ENCODE measurements at places on chromosomes 3 and 15.

- no peak for DNase-seq
Measured at GRCh38 chr3:189824629-189825312, 193.6 kb downstream of the TP63 start.

GRCh38 chr3:195187609-195188425 lies 83.1 kb downstream of the XXYLT1 start:
- no peak for DNase-seq

- no peak for DNase-seq
Measured at GRCh38 chr3:11832981-11833905, 13.4 kb downstream of the TAMM41 start.

- no peak for DNase-seq
Measured at GRCh38 chr15:47987461-47987860, 133.3 kb upstream of the SLC24A5 start.

- peak; percentile 30 for DNase-seq
Measured at GRCh38 chr15:31266712-31267111, 59.9 kb upstream of the KLF13 start.

- DNase-seq, result no peak
Measured at GRCh38 chr3:43353923-43354670, 67.8 kb downstream of the SNRK start.

- no peak for DNase-seq
Measured at GRCh38 chr3:141080431-141080830, 29.3 kb downstream of the SPSB4 start.

GRCh38 chr3:160982491-160982890 lies 122.7 kb downstream of the B3GALNT1 start:
- no peak for DNase-seq

- no peak for DNase-seq
Measured at GRCh38 chr3:122246199-122246598, 62.7 kb downstream of the CASR start.

DNA sequence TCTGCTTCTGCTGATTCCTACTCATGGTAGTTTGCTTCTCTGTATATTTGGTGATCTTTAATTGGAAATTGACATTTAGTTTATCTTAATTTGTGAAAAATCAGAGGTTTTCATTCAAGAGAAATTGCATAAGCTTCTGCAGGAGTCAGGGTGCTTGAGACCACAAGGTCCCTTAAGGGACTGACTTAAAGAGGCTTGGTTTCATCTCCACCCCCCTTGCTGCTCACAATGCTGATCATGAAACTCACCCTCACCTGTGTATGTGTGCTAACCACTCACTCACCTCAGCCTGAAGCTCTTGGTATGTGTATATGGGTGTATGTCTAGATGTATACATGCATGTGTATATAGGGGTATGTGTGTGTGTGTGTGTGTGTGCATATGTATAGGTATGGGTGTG lies 11.4 kb downstream of the PGPEP1L start:
- DNase-seq, result no peak

DNA sequence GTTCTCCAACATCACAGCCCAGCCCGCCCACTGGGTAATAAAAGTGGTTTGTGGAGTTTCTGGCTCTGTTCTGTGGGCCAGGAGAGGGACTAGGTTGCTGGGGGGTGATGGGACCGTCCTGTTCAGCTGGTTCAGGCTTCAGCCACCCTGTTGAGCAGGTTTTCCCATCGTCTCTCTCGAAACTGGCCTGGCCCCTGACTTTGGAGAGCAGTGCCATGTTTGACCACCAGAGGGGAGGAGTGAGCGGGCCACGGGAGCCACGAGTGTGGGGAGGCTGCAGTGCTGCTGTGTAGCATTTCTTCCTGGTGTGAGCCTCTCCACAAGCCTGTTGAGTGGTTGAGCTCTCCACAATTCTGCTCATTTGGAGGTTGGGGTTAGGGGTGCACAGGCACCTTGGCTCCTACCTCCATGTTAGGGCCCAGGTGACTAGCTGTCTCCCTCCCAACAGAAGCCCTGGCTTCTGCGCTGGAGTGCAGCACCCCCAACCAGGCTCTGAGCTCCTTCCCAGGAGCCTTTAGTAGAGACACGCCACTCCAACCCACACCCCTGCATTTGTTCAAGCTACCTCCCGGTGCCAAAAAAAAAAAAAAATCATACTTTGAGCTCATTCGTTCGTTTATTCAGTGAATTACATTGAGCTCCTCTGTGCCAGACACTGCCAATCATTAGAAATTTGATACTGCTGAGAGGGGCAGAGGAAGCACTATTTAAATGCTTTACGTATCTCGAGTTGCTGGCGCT lies 13.9 kb downstream of the SPINT1 start:
- peak; percentile 92 for DNase-seq

GRCh38 chr3:24470277-24470676 lies 24.4 kb downstream of the THRB start:
- no peak for DNase-seq

DNA sequence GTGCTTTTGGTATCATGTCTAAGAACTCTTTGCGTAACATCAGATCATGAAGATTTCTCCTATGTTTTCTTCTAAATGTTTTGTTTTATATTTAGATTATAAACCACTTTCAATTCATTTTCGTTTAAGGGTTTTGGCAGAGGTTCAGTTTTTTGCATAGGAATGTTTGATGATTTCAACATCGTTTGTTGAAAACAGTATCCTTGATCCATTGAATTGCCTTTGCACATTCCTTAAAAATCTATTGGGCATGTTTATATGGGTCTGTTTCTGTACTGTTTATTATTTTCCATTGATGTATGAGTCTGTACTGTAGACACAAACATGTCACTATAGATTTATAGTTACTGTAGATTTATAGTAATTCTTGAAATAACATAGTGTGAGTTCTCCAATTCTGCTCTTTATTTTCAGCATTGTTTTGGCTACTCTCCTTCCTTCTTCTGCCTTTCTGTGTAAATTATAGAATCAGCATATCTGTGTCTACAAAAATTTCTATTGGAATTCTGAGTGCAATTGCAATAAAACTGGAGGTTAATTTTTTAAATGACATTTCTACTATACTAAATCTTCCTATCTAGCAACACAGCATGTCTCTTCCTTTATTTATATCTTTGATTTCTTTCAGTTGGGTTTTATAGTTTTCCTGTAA lies 374.0 kb downstream of the SV2B start:
- no peak for DNase-seq

DNA sequence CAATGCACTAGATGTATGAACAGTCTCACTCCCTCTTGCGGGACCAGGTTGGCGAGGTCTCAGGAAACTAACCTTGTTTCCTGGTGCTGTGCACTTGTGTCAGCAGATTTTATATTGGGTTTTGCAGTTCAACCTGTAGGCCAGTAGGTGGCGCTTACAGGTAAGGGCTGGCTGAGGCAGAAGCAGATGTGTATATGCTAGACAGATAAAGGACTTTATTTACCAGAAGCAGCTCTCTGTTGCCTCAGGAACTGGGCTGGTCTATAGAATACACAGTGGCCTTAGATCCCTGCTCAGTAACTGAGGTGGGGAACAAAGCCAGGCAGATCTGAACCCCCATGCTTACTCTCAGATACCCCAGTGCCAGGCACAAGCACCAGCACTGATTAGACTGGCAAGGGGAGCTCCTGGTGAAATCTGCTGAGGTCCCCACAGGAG lies 296.8 kb downstream of the DOCK3 start:
- DNase-seq, result peak; percentile 75

DNA sequence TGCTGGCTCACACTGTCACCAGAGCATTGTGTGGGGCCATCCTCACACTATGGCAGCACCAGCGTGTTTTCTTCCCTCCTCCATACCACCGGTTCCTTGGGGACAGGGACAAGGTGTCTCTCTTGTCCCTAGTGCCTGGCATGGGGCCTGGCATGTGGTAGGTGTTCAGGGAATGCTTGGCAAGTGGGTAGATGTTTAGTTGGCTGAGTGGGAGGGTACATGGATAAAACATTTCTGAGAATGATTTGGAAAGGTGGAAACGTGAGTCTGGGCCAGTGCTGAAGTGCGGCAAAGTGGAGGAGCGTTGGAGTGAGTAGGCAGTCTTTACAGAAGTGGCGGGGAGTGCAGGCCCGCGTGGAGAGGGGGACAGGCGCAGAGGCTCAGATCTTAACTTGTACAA lies 15.0 kb downstream of the SNAPC5 start:
- no peak for DNase-seq

- no peak for DNase-seq
Measured at GRCh38 chr3:184590795-184591194, 29.2 kb downstream of the EPHB3 start.

- no peak for DNase-seq
Measured at GRCh38 chr3:131303848-131304247, 77.7 kb upstream of the NUDT16 start.

- no peak for DNase-seq
Measured at GRCh38 chr3:38536671-38537070, 40.5 kb downstream of the EXOG start.

DNA sequence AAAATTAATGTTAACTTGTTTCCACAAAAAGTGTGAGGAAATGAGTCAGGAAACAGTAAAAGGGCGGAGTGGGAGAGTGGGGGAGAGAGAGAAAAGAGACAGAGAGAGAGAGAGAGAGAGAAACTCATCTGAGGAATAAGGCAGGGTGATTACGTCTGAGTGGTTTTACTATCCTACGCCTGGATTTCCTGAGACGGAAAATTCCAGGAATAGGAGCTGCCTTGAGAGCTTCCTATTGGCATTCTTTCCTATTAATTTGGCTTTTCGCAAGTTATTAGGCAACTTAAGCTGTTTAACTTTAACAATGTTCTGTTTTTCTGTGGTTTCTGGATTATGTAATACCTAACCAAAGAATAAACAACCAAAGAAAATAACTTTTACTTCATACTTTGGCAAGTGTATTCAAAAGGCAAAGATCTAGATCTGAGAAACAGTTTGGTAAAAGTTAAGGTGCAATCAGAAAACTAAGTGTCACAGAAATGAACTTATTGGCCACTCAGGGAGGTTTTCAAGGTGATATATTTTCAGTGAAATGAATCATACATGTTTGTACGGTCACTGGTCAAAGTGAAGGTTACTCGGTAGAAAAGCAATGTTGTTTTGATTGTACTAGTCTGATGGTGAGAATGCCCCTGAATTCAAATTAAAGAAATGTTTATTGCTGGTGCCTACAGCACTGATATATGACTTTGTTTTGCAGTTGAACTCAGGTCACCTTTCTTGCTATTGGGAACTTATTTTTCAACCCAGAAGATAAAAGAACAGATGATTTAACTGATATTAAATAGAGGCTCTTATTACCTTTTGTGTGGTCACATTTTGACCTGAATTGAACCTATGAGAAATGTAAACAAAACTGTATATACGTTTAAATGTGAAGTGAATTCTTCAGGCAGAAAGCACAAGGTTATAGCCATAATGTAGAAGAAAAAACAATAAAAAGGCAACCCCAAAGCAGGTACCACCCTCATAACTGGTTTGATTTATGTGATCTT lies 39.9 kb upstream of the TNFSF10 start:
- no peak for DNase-seq

DNA sequence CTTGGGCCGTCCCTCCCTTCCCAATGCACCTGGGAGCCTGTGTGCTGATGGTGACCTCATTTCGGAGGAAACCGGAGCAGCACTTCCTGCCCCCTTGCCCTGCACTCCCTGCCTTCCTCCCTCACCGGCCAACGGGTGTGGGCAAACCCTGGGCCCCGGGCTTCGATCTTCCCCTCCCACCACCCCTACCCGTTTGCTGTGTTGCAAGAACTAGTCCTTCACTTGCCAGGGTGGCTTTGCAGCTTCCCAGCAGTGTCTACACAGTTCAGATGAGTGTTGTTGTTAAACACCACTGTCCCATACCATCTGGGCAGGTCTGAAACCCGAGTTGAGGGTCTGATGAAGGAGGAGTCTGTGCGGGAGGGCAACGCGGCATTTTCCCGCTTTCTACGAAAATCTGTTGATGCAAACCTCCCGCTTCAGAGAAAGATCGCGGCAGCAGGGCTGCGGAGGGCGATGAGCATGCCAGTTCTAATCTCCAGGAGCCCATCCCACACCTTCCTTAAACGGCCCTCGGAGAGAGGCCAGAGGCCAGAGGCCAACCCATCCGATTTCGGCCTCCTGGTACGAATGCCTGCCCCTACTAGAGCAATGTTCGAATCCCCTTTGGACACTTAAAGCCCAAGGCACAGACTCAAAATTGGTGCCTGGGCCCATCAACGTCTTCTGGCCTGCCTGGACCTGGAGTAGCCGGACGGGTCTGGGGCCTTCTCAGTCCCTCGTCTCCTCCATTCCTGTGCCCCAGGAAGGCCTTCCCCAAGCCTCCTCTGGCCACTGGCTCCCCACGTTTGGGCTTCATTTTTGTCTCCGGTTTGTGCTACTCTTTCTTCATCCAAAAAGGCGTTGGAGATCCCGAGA lies 35.7 kb upstream of the POLG start:
- no peak for DNase-seq

DNA sequence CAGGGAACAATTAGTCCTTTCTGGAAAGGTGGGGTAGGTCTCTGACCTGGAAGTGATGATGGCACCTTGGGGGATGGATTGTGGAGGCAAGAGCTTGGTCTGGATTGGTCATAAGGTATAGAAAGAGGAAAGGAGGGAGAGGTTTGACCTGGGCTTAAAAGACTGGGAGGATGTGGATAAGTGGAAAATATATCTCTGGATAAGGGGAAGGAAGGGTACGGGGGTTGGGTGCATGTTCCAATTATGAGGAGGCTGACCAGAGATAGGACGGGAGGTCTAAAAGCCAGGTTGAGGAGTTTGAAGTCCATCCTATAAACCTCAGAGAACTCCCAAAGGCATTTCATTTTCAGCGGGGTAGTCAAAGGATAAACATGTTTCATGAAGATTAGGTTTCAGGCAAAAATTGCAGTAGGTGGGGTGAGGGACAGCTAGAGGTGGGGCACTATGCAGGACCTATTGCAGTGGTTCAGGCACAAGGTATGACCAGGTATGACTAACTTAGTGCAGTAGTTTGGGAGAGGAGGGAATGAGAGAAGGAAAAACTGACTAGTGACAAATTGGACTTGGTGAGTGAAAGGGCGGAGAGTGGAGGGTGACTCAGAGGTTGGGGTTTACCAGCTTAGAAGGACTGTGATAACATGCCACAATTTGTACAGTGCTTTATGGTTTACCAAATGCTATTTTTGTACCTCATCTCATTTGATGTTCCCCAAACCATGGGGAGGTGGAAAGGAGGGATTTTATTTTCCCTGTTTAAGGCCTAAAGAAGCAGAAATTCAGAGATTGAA lies 10.7 kb downstream of the PDE8A start:
- no peak for DNase-seq
